ENCODE measurements at places on chromosomes 2 and 18.

- no peak for DNase-seq
Observed at GRCh38 chr18:79554945-79555645, 124.5 kb upstream of the CTDP1 start.

DNA sequence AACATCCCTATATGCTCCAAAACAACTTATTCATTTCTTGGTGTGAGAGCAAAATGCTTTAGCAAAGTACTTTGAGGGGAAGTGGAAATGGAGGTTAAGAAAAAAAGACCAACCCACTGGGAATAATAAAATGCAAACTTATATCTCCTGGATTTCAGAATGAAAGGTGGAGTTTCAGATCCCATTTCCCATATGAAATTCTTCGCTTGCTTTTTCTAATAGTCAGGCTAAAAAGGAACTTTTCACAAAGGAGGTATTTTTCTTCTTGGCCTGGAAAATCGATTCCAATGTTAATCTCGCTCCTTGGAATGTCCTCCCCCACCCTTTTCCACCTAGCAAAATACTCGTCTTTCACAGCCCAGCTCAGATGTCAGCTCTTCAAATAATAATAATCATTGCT, 360.9 kb downstream of the LPIN1 start:
- no peak for DNase-seq

DNA sequence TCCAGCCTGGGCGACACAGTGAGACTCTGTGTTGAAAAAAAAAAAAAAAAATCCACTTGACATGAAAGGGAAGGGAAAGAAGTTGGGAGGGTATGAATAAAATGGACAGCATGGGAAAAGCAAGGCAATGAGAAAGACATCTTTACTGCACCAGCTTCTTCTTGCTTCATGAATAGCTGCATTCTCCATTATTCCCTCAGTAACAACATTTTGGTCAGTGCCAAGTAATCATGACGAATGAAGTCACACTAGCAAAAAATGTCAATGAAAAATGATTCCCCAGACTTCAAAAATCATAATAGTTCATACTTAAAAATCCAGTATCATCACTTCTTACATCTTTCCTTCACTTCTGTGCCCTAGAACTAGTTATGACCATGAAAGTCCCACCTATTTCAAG, 30.4 kb downstream of the ADAM17 start:
- DNase-seq = no peak

DNA sequence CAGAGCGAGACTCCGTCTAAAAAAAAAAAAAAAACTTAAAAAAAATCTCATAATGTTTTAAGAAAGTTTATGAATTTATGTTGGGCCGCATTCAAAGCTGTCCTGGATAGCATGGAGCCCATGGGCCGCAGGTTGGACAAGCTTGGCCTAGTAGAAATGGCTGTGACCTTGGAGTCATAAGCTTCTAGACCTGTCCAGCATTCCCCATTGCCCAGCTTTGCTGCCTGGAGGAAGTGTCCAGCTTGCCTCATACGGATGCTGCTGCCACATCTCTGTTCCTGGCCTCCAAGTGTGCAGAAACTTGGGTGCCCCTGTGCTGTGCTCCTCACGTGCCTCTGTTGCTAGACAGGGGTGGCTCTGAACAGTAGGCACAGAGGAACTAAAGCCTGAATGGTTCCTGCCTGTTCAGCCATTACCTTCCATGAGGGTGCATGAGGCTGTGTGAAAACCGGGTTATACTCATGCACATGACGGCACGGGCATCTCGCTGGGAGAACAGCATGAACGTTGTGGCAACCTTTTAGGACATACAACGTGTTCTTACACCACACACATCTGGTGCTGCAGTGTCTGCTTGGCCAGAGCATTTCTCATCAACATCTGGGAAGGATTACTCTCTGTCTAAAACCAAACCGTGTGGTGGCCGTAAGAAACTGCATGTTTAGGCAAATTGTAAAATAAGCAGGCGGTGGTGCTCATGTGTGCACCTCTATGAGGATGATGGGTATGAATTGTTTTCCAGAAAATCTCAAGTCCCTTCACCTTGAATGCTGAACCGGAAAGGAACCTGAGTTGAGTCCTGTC, 38.2 kb downstream of the FHOD3 start:
- no peak for DNase-seq

DNA sequence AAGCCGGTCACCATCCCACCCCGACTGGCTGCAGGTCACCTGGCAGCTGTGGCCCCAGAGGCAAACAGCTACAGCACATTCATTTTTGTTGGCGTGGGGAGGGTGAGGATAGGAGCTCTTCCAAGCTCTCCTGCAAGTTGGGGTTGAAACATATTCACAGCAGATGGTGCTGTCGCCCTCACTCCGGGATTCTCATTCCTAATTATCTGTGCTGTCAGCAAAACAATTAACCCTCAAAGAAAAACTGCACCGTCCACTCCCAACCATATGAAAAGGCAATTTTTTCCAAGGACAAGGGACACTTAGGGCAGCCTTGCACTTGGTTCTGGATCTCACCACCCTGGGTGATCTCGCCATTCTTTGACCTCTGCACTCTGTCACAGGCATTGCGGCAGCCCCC, 68.6 kb downstream of the ZBTB7C start:
- DNase-seq = no peak

GRCh38 chr2:191038241-191038725, 24.3 kb upstream of the STAT1 start:
- DNase-seq = peak; percentile 63

DNA sequence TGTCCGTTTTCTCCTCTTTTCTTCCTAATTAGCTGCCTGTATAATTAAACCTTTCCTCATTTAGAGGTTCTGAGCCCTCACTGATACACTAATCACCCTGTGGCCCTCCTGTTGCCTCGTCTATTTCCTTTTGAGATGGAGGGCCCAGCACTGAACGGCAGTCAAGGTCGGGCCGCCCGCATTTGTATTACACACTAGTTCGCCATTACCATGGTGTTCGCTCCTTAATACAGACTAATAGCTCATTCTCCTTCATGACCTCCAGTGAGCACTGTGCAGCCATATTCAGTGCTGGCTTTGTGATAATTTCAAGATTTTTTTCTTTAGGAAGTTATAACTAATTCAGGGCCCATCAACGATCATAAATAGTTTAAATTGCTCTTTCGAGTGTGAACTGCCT, 64.1 kb downstream of the SLC4A3 start:
- no peak for DNase-seq
